NB4 (cell line): ENCODE measurements at places on chromosomes 1 and 21.

GRCh38 chr1:217027403-217028080, 304.3 kb upstream of the ESRRG start:
- DNase-seq, result peak; percentile 50

DNA sequence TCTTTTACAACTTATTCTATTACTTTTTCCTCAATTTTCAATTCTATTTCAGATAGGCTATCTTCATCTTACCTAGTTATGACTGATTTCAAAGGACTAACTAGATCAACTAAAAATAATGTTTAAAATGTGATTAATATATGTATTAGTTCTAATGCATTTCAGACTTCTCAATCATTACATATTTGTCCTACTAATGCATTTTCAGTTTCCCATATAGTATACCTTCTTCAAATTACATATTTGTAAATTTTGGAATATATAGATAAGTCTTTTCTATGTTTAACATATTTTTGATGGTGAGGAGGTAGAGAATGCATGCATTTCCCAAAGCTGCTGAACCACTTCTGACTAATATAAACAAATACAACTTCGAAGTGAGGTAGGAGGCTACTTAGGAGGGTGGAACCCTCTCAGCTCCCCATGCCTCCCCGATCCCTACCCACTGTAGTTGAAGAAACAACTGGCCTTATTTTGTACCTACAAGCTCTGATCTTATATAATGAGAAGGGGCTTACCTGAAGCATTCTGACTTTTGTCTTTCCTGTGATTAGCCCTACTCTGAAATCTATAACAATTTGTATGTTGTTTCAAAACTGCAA, 1.7 kb downstream of the TRMT1L start:
- DNase-seq, result peak; percentile 18

- no peak for DNase-seq
Observed at GRCh38 chr1:155011004-155011416, 8.4 kb downstream of the ZBTB7B start.

DNA sequence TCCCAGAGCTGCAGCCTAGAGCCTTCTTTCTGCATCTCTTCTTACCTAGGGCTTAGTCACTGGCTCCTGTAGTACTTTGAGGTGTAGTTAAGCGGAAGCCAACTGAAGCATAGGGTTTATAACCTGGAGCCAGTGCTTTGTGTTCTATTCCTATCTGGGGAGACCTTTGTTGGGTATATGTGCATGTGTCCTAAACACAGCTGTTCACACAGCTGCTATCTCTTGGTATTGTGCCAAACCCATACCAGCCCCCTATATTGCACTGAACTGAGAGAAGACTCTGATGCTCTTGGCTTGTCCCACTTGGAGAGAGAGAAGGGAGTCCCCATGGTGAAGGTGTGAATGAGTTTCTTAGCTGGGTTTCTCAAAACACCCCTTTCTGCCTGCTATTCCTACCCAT, 17.2 kb upstream of the NFASC start:
- no peak for DNase-seq

DNA sequence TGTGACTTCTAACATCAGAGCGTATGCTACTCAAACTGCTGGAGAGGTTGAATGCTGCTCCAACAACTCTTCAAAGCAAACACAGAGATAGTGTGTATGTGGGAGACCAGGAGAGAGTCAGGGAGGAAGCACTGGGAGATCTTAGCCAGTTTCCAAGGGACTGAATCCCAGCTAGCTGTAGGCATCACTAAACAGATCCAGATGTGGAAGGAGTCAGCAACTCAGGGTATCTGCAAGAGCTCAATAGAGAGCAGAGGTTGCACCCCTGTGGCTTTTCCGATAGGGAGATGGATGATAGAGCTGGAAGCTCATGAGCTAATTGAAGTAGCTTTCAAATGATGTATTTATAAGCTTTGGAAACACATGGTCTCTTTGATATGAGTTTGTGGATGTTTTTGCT, 168.9 kb upstream of the HOOK1 start:
- no peak for DNase-seq
